Inflammatory macrophage treated with lipopolysaccharide for 4 hours (primary cell): ENCODE measurements at places on chromosomes 7 and 10.

DNA sequence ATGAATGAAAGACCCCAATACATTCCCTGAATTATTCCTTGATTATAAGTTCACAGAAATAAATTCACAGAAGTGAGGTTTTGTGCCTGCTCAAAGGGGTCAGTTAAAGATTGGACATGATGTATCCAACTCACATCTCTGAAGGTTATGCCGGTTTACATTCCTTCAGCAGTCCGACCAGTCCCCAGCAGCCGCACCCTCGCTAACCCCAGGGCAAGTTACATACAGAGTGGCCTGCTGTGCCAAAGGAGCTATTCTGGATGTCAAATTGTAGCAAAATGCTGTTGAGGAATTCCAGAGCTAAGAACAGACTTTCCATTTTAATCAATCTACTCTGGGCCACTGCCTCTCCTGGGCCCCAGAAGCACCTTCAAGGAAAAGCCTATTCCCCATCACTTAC, 20.3 kb downstream of the PSAP start:
- no peak for DNase-seq

- DNase-seq, result no peak
These were observed 2.0 kb downstream of the XRCC2 start for GRCh38 chr7:152673897-152674296.

DNA sequence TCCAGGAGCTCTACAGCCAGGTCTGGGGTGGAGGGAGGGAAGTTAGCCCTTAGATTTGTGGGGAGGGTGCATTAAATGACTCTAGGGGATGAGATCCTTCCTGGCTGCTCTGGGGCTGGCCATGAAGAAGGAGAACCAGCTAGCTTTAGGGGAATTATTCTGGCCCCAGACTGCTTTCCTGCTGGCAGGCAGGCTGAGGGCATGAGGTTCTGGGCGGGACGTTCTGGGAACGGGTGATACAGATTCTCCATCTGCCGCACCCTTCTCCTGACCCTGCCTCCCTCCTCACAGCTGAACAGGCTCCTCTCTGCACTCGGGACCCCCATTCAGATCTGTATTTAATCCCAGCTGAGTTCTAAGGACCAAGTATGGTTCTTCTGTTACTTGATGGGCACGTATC, 23.9 kb downstream of the GOLGA7B start:
- no peak for DNase-seq

DNA sequence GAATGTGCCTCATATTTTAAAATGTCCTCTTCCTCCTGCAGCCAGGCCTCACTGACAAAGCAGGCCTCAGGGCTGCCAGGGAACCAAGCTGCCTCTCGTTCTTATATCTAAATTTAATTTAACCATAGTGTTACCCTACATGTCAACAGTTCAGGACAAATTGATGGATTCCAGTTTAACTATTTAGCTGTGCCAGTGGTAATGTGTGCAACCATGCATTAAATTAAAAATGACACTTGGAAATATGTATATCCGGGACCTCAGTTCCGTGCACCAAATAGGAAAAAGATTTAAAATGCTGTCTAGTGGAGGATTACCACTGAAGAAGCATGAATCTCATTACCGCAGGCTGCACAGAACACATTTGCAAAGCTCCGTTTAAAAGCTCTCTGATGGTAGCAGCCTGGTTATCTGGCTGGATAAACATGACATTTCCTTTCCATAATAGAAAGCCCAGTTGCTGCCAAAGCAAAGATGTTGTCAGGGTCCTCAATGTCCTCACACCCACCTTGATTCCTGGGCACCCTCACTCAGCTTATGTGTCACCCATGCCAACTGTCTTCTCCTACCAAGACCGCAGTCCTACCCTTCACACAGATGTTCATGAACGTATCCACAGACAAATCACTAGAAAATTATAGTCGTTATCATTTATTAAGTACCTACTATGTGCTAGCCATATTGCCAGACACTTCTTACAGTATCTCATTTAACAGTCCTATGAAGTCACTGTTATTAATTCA, 73.3 kb upstream of the FRMD4A start:
- DNase-seq, result no peak

GRCh38 chr10:13615650-13616300, 29.0 kb downstream of the PRPF18 start:
- no peak for DNase-seq

DNA sequence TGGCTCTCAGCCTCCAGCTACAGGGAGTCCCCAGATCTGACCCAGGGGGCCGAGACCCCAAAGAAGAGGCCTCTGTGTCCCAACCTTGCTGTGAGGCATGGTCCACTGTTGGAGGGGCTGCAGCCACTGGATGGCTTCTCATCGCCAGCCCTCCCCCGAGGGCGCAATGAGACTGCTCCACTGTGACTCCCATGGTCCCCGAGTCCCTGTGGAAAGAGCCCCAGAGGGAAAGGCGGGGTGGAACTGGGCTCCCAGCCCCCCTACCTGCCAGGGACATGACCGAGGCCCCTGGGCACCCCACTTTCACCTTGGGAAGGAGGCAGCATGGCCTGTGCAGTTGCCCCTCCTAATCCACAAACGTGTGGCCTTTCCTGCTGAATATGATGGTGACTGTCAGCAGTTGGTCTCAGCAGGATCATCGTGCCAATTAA, 33.5 kb upstream of the RET start:
- DNase-seq, result no peak
